Stimulated activated CD4-positive, alpha-beta T cell treated with anti-CD3 and anti-CD28 coated beads, Interleukin-4, amount 100 ng/mL, for 48 hours (primary cell): ENCODE measurements at places on chromosomes 1 and 21.

DNA sequence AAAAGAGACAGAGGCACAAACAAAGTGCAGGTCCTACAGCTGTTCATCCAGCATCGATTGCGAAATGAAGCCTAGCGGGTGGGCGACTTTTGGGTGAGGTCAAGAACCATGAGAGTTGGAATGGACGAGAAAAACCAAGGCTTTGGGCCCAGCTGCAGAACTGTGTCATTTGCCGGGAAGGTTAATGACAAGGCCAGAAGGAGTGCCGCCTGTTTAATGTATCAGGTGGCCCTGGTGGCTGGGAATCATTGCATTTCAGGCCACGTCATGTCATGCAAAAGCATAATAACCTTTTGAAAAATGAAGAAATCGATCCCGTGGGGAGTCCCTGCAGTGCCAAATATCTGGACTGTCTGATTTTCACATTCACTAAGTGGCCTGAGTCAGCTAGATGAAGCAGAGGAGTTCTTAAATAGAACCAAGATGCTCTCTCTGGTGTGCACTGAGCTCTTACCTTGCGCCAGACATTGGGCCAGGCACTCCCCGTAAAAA lies 8.1 kb upstream of the RCC2 start:
- no peak for DNase-seq

- DNase-seq = no peak
Measured at GRCh38 chr1:33008051-33008914, 28.4 kb downstream of the AK2 start.

- DNase-seq = no peak
Measured at GRCh38 chr1:200410566-200410878, 686 bp upstream of the ZNF281 start.

- DNase-seq = no peak
Measured at GRCh38 chr1:7570311-7570710, 200.8 kb upstream of the VAMP3 start.

- no peak for DNase-seq
Measured at GRCh38 chr1:183185941-183186490, at the start of gene LAMC2. LAMC2 (plus strand) TSS chr1:183186264; CDS start chr1:183186353, 89 bp downstream.

DNA sequence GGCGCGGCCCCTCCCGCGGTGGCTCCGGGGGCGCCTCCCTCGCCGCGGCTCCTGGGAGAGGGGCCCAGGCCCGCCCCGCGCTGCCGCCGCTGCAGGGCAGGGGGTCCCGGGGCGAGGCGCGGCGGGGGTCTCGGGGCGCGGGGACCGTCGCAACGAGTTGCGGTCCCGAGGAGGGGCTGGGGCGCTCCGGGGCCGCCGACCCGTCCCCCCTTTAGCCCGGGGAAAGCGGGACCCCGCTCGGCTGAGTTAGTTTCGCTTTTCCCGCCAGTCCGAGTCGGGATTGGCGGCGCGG lies 493 bp downstream of the SPSB1 start:
- no peak for DNase-seq

GRCh38 chr1:239939602-239940001 lies 152.1 kb upstream of the FMN2 start:
- DNase-seq = no peak
